ENCODE measurements at places on chromosomes 12 and 14. TPM values are rescaled to one million over a fixed set of nuclear protein-coding genes. Genes with fewer than 3 reads are reported as not detected.

The KCNJ8 gene
- total RNA-seq = 4.2 TPM

The BATF gene
- total RNA-seq = not detected

The ADCY4 gene
- total RNA-seq = 1.7 TPM

The OR4E2 gene
- not detected for total RNA-seq
